Cardiac fibroblast (primary cell): ENCODE measurements at places on chromosomes 11 and 22.
A peak's percentile ranks its signal among the peaks of the same experiment; 100 is the strongest.

DNA sequence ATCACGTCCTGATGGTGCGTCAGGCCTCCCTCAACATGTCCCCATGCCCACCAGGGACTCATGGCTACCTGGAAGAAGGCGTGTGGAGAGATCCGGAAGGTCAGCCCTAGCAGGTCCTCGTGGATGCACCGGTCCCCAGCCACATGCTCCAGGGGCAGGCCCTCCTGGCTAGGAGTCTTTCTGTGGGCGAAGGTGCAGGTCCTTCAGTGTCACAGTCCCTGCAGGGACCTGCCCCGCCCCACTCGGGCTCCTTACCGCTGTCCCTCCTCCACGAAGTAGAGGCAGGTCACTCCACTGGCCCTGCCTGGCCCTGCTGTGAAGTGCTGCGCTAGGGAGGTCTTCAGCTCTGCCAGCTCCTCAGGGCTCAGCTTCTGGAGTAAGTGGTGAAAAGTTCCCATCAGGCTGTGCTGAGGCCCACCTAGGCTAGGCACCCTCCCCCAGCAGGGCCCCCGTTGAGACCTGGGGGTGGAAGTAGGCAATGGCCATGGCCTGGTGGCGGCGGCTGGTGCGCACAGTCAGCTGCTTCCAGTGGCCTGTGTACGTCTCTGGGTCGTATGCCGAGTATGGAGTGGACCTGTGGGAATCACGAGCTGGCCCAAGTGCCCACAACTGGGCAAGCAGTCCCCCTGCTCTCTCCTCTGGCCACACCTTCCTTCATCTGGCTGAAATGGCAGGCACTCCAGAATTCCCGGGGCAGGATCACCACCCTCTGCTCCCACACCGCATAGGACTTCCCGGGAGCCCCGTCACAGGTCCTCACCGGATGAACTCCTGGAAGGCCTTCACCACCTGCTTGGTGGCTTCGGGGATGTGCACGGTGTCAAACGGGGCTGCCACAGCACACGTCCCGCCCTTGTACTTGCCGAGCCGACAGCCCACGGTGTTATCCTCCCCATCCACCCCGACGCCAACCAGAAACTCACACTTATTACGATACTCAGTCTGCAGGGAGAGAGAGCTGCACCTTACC, 1.1 kb upstream of the RANBP1 start:
- no peak for DNase-seq

GRCh38 chr11:7281079-7281478, 29.4 kb downstream of the SYT9 start:
- peak; percentile 20 for DNase-seq

DNA sequence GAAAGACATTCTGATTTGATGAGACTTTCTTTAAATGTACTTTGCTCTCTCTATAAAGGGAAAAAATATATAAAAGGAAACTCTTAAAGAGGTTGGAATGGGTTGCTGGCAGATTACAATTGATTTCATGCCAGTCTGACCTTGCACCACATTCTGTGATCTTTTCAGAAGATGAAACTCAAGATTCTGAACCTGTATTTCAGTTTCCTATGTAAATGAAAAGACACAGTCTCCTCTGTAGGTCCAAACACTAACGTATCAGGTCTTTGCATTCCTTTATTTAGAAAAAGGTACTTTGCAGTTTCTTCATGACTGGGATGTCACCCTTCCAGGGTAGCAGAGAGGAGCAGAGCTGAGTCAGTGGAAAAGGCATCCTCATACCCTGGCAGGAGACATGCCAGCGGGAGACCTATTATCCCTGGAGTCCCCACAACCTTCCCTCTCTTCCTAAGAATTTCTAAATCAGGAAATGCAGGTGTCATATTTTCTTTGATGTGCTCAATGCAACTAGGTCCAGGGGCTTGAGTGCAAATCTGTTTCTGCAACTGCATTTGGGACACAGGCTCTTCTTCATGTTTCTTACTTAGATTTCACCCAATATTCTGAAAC, 282.6 kb downstream of the CADM1 start:
- no peak for DNase-seq

GRCh38 chr11:19660076-19660475, 52.6 kb upstream of the NAV2 start:
- DNase-seq, result peak; percentile 76

DNA sequence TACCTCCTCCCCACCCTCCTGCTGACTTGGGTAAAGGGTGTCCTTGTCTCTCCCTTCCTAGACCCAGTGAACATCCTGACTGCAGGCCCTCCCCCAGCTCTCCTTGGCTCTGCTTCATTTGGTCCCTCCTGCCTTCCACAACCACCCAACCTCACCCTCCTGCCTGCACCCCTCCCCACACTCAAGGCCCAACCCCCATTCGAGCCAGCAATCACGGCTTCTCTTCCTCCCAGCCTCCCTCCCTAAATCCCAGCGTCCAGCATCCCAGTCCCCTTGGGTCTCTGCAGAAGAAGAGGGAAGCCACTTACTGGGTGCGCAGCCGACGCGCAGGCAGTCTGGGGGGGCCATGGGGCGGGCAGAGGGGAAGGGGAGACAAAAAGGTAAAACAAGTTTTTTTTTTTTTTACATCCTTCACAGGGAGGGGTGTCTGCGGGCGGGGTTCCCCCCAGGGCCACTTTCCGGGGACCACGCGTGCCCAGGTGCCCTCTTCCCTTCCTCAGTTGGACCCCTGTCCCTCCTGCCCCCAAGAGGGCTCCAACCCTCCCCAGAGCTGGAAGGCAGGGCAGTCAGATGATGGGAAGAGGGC, 62.5 kb downstream of the SLC22A12 start:
- DNase-seq, result no peak

DNA sequence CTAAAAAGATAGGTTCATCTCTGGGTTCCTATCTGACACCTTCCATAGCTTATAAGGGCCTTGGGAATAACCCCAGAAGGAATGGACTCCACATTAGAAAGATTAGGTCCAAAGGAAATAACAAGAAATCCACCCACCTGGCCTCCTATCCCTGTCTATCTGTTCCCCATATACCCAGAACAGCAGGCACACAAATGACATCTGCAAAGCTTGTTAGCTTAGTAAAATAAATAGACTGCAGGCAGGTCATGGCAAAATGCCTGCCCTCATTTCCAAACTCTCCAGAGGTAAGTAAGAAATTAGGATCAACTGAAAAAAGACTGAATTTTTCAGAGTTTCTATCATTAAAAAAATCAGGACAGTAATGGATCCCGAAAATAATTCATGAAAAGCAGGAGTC, 489.5 kb downstream of the DLG2 start:
- DNase-seq, result no peak

DNA sequence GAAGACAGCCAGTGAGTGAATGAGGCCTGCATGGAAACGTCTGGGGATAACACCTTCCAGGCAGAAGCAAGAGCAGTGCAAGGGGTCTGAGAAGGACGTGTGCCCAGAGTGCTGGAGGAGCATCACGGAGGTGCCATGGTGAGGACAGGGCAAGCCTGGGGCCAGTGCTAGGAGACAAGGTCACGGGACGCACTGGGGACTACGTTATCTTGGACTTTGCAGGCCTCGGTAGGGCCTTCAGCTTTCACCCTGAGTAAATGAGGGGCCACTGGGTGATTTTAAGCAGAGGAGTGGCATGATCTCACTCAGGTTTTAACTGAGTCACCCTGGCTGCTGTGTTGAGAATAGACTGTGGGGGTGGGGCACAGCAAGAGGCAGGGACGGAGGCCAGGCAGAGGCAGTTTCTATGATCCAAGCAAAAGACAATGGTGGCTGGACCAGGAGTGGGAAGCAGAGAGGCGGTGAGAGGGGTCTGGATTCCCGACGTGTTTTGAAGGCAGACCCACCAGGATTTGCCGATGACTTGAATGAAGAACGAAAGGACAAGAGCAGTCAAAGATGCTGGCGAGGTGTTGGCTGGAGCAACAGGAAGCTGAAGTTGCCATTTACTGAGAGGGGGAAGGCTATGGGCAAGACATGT, 102.7 kb upstream of the PARVA start:
- DNase-seq, result no peak

- DNase-seq, result no peak
Measured at GRCh38 chr11:73995731-73996130, 13.1 kb upstream of the UCP2 start.

DNA sequence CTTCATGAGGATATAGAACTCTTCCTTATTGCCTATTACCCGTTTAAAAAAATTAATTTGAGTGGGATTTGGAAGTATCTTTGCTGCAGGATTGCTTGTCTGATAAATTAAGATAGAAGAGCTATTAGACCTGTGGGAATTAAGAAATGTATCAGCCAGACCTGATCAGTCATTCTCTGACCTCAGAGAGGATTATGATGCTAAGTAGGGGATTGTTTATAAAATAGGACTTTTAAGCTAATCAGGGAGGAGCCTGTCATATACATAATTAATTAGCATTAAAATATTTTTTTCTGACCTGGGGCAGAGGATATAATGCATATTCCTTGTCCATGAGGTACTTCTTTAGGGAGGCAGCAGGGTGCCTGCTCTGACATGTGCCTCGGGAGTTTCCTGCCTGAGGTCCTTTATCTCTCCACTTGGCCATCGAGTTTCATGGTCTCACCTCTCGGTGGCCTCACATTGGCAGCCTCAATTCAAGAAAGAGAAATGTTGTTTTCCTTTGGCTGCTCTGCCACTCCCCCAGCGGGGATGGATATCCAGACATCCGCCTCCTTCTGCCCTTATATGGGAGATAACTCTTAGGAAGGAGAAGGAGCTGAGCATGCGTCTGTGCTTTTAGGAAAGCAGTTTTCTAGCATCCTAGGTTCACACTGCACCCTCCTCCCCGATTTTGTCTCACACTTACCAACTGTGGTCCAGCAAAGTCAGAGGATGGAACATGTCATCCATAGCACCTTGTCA, 41.1 kb downstream of the DIXDC1 start:
- peak; percentile 79 for DNase-seq

DNA sequence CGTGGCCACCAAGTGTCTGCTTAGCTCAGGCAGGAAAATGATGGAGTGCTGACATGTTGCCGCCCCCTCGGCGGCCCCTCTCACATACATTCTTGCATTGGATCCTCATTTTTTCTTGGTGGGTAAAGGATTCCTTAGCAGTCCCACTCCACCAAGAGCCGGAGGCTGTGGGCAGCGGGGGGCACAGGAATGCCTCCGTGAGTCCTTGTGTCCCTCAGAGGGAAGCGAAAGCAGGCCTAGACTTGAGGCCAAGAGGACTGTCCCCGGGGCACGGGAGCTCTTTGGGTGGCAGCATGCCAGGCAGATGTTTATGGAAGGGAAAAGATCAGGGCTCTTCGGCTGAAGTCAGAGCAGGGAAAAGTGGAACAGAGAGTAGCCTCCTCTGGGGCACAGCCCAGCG, 21.6 kb downstream of the LRFN4 start:
- DNase-seq, result no peak

DNA sequence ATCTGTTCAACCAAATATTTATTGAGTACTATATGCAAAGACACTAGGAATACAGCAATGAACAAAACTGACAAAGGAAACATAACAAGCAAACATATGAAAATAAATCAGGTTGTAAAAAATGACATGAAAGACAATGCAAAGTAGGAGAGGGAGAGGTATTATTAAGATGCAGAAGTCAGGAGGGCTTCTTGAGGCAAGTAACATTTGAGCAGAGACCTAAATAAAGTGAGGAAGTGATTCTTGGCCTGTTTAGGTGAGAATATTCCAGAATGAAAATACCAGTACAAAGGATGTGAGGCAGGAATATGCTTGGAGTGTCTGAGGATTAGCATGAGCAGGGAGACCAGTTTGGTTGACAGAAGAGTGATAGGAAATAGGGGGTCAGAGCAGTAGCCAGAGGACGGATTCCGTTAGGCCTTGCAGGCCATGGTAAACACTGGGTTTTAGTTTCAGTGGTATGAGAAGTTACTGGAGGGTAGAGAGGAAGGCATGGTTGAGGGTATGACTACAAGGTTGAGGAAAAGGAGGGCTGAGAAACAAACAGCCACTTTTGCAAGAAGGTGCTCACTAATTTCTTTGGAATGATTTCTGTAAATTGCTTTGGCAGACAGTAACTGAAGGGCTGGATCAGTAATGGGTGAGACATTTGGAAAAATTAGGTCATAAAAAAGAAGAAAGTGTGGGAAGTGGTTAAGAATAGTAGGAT, 191.9 kb downstream of the SWAP70 start:
- no peak for DNase-seq

- DNase-seq, result no peak
Measured at GRCh38 chr11:35661534-35661933, 1.0 kb upstream of the TRIM44 start.

DNA sequence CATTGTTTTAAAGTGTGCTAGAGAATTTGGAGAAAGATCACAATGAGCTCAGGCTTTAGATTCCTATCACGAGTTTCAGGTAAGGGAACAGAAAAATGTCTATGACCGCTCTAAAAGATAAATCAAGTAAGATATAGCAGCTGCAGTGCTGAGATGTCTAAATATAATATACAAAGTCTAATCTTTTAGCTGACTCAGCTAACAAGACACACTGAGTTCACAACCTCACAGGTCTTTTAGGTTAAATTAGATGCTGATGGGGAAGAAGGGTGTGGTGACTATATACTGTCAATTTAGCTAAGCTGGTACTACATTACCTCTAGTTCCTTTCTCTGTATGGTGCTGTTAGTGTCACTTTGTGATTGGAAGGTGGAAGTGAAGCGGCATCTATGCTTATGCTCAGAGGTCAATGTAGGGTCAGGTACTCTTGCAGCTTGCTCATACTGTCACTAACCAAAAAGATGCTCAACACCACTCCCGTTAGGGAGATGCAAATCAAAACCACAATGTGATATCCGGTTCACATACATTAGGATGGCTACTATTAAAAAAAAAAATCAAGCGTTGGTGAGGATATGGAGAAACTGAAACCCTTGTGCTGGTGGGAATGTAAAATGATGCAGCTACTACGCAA, 283.5 kb downstream of the SWAP70 start:
- DNase-seq, result no peak

GRCh38 chr11:116731097-116731761, 41.6 kb downstream of the BUD13 start:
- DNase-seq, result peak; percentile 28

DNA sequence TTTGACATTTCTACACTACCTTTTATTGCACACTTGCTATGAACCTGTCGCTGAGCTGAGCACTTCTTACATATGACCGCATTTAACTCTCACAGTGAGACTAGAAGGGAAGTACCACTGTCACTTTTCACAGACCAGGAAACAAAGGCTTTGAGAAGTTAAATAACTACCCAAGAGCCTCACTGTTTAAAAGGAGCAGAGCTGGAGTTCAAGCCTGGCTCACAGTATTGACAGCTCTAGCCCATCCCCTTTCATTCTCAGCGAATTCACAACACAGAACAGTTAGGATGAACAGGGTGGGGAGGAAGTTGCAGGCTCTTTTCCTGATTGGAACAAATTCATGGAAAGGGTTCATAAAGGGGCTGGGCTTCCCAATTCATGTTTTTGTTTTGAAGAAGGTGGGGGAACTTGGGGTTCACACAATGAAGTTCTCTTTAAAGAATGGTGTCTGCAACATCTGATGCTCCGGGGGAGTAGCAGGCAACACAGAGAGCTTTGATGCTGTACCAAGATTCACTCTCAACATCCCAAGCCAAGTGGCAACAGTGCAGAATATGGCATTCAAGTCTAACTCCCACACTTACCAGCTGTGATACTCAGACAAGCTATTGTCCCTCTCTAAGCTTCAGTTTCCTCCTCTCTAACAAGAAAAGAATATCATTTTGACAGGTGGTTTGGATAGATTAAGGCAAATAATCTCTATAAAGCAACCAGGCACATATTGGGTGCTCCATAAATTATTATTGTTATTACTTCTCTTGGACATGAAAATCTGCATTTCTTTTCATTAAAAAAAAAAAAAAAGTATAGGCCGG, 17.2 kb downstream of the SCGB1A1 start:
- DNase-seq, result no peak

- no peak for DNase-seq
Measured at GRCh38 chr11:22190827-22191463, 1.9 kb upstream of the ANO5 start.
